ENCODE measurements at places on chromosomes 2 and 18.

GRCh38 chr2:234142530-234142929, 92.0 kb downstream of the SPP2 start:
- DNase-seq, result no peak

- DNase-seq, result no peak
Measured at GRCh38 chr2:69525261-69525660, 88.0 kb upstream of the NFU1 start.

GRCh38 chr2:168286535-168286934, 39.1 kb upstream of the STK39 start:
- no peak for DNase-seq

- DNase-seq, result no peak
Measured at GRCh38 chr2:241441492-241441891, 66.9 kb downstream of the STK25 start.

DNA sequence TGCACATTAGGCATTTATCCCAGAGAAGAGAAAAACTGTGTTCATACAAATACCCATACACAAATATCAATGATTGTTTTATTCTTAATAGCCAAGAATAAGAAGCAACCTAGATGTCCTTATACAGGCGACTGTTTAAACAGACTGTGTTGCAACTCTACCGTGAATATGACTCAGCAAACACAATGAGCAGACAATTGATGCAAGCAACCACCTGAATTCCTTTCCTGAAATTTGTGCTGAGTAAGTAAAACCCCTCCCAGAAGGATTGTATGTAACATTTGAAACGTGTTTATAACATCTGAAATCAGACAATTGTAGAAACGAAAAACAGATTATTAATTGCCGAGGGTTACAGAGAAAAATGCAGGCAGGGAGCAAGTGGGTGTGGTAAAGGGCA, 621.9 kb upstream of the SOX11 start:
- DNase-seq, result peak; percentile 0
